ENCODE measurements at places on chromosomes 3 and 15.

GRCh38 chr3:45884368-45885201 lies 1.8 kb upstream of the CCR9 start:
- DNase-seq: no peak

DNA sequence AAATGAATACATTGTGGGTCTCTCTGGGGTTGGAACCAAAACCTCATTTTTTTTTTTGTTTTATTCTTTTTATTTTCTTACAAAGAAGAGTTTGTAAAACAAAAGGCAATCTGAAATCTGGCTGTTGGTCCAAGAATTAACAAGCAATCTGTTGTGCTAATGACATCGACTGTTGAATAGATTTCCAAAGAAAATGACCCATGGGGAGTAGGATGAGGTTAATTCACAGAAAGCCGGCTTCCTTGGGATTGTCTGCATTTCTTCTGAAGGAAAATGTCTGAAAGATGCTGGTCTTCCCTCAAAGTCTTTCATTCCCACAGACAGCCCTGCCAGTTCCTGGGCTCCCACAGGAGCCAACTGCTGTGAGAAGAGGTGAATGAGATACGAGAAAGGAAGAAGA lies 92.9 kb downstream of the LRRC3B start:
- DNase-seq: no peak

DNA sequence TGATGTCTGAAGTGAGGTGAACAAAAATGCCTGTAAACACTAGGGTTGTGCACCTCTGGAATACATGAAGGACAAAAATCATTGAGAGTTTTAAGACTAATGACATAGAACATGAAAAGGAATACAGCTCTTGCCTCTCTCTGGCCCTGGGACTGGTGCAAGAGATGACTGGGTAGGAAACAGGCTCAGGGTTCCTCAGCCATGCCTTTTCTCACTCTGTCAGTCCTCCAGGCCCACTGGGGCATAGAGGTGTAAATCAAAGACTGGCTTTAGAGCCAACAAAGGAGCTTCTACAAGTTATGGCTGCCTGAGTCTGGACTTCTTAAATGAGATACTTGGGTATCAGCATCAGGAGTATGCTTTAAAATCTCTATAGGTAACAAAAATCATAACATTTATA lies 554.7 kb upstream of the KCNMB2 start:
- no peak for DNase-seq

DNA sequence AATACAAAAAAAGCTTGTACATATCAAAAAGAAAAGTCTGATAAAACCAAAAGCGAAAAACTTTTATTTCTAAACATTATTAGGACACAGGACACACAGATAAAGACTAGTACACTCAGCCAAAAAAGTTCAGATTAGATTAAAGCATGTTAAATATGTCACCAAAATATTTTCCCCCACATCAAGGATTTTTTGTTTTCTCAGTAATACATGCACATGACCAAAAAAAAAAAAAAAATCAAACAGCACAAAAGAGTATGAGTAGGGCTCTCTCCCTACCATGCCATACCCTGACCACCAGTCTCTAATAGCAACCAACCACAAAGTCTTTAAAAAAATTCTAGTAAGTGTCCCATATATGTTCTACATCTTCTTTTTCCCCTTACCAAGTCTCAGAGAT lies 77.4 kb downstream of the LRRFIP2 start:
- no peak for DNase-seq

- no peak for DNase-seq
Observed at GRCh38 chr3:47149339-47149933, 14.5 kb downstream of the SETD2 start.

DNA sequence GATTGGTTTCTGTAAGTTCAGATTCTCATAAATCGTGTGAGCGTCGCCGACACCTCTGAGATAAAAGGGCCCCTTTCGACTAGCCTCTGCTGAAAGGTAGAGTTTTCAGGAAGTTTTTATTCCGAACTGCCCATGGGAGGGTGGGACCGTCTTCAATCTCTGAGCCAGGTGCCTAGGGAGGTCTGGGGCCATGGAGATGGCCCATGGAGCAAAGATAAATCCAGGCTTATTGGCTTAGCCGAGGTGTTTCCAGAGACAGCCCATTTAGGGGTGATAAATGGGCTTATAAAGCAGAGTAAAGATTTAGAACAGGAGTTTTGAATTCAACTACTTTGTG lies 442 bp downstream of the QTRT2 start:
- no peak for DNase-seq

DNA sequence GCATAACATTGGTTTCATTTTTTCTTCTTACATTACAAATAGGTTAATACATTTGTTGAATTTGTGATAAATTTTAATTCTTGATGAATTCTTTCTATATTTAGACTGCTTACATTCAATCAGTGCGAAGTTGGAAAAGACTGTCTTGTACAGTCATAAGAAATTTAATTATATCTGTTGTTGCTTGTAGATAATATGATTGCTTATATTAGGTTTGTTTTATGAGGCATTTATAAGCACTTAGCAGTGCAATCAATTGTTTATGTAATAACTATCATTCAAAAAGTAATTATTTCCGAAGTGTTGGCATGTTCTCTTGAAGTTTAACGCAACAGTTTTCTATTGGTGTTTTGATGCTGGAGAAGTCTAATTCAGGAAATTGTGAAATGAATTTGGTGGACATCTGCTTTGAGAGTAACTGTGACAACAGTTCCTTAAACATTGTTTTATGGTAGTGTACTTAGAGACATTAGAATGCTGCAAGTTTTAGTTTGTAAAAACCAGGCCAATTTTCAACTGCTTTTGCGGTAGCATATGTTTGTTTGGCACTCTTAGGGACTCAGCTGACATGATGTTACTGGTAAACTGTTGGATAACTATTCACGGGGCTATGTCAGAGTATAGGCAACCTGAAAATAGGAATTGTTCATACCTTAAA lies 99.7 kb downstream of the NAALADL2 start:
- no peak for DNase-seq

GRCh38 chr3:42128526-42128925 lies 37.4 kb downstream of the TRAK1 start:
- DNase-seq: no peak

GRCh38 chr3:46665763-46666452 lies 27.6 kb downstream of the ALS2CL start:
- DNase-seq: no peak

- DNase-seq: no peak
Observed at GRCh38 chr3:134253475-134254226, 3.0 kb upstream of the RYK start.

DNA sequence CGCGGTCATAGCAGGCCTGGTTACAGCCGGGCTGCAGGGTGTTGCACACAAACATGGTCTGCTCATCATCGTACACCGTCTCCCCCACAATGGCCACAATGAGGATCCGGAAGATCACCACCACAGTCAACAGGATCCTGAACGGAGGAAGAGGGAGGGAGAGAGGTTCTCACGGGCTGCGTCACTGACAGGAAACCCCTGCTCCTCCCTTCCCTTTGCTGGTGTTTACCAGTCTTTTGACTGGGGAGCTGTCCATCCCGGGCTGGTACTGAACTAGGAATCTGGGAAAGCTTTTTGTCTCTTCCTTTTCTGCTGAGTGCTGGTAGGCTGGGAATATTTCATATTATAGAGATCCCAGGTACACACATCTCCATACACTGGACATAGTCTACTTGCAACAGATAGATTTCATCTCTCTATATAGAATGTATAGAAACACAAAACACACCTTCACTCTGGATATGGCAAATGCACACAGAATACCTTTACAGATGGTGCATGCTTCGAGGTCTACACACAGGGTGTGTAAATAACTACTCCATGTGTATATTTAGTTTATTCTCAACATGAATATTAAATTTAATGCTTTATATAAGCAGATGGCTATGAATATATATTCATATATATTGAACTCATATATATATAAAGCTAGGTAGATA lies 1.4 kb downstream of the GJD2 start:
- no peak for DNase-seq

DNA sequence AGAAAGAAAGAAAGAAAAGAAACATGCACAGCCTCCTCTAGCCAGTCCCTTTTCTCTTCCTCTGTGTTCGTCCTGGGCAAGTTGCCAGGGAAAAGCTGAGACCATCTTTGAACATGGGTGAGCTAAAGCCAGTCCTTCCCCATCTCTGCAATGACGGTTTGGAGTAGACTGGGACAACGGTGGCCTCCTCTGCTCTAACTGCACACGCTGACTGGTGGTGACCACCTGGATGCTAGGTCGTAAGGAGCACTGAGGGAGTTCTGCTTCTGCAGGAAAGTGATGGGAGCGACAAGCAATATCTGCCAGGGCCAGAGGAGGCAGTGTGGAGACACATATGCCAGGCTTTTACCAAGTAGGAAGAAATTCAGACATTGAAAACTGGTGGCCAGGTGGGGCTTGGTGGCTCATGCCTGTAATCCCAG lies 111.7 kb downstream of the NUP210 start:
- DNase-seq: no peak

DNA sequence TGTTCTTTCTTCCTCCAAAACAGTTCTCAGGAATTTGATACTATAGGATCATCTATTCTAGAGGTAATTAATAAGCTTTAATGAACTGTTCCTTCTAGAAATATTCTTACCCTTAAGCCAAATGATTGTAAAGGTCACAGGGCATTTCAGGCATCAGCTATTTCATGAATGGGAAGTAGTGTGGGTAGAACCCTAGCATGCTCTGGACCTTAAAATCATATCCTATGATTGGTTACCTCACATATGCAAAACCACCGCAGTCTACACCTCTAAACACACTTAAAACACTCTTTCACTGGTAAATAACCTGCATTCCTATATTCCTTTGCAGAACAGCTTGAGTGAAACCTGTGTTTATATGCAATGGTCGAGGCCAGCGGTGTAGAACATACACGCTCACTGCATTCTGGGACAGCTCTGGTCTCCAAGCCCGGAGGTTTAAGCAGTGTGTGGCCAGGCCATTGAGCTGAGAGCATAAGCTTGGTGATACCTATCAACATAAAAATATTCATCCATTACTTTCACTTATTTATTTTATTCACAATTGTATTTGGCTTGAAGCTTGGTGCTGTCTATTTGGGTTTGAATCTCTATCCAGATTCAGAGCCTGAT lies 87.7 kb upstream of the RASGRP1 start:
- DNase-seq: no peak

DNA sequence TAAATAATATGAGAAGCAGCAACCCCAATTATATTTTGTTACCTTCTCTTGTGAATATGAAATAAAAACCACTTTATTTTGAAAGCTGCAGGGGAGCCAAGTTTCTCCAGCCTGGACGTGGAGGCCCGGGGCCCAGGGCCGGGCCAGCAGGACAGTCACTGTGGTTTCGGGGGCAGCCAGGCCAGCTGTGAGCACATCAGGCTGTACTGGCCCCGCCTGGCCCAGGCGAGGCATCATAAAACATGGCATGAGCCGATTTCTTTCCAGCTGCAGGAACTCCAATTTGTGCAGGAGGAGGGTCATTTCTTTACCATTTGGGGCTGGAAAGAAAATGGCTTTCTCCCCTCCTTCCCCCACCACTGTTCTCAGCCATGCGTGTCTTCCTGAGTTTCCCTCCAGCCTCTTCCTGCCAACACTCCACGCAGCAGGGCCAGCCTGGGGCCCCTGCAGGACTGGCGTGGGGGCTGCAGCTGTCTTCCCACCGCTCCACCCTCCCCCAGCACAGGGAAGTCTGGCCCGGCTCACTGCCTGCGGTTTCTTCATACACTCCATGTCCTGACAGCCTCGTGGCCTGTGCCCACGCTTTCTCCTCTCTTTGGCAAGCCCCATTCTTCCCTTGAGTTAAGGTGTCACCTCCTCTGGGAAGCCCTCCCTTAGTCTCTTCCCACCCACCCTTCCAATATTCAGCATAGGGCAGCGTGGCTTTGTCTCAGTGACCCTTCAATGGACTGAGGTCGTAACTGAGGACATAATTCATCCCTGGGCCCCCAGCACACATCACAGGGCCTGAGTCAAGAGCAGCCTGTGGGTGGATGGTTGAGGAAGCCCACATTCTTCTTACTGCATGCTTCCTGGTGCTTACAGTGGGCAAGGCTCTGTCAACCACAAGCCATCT lies 135.8 kb downstream of the CHSY1 start:
- DNase-seq: no peak

DNA sequence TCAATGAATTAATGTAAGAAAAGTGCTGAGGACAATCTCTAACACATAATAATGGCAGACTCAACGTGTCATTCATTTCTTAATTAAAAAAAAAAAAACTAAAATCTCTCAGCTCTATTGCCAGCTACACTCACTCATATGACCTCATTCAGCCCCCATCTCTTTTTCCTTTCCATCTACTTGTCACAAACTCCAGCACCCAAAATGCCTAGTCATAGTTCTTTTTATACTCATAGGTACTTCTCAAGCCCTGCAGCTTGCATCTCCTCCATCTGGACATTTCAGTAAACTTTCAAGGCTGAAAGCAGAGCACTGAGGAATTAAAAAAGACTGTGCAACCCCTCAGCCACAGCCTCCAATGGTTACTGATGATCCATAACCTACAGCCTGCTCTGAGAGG lies 109.8 kb downstream of the PLCH1 start:
- DNase-seq: no peak

- DNase-seq: no peak
Observed at GRCh38 chr3:120506076-120506827, 55.5 kb upstream of the FSTL1 start.

GRCh38 chr15:77513226-77513625 lies 92.5 kb downstream of the HMG20A start:
- DNase-seq: no peak

GRCh38 chr3:160065786-160066185 lies 77.2 kb downstream of the IL12A start:
- no peak for DNase-seq

DNA sequence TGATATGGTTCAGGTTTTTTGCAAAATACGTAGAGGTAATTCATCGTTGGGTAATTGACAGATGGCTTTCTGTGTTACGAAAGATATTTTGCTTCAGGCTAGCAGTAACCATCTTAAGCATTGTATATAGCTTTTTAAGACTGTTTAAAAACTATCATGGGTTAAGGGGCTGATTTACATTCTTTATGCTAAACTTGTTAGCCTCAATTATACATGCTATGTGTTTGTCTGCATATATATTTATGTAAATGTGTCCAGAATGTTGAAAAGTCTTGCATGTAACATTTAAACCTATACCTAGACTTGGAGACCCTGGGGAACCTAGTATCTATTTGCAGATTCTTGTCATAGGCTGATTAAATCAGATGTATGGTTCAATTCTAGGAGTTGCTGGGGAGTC lies 11.1 kb upstream of the P2RY14 start:
- DNase-seq: no peak

- DNase-seq: no peak
Observed at GRCh38 chr3:157063926-157064325, 96.0 kb downstream of the CCNL1 start.

- DNase-seq: no peak
Observed at GRCh38 chr3:173653781-173654180, 256.2 kb downstream of the NLGN1 start.

- no peak for DNase-seq
Observed at GRCh38 chr3:126516152-126516935, 1.2 kb downstream of the UROC1 start.

GRCh38 chr3:50246517-50246954 lies 10.5 kb downstream of the GNAI2 start:
- peak; percentile 71 for DNase-seq
